Tibial nerve (tissue), 4 donors: ENCODE measurements at places on chromosomes 5 and 9. TPM values are rescaled to one million over a fixed set of nuclear protein-coding genes. Genes with fewer than 3 reads are reported as not detected.

FGF1 gene
- 113 TPM for total RNA-seq

BNC2 gene
- 88.4 TPM for total RNA-seq

PCDHB13 gene
- total RNA-seq: 9.8 TPM

COL15A1 gene
- 55.3 TPM for total RNA-seq

OR4F3 gene
- 0.60 TPM for total RNA-seq

MLANA gene
- total RNA-seq: not detected

ARL10 gene
- total RNA-seq: 21.2 TPM

PCDHGC3 gene
- total RNA-seq: 71.8 TPM

ACTBL2 gene
- not detected for total RNA-seq

MIER3 gene
- total RNA-seq: 47.7 TPM

GDA gene
- not detected for total RNA-seq

GMCL2 gene
- not detected for total RNA-seq

ECPAS gene
- 87.9 TPM for total RNA-seq

SMIM15 gene
- 16.6 TPM for total RNA-seq

ECM2 gene
- 54.6 TPM for total RNA-seq

PCDHA1 gene
- not detected for total RNA-seq

SPATA31D4 gene
- not detected for total RNA-seq

LCN2 gene
- total RNA-seq: not detected
